Dermis blood vessel endothelial cell (primary cell): ENCODE measurements at places on chromosomes 6 and 20. TPM values are rescaled to one million over a fixed set of nuclear protein-coding genes. Genes with fewer than 3 reads are reported as not detected.

DNA sequence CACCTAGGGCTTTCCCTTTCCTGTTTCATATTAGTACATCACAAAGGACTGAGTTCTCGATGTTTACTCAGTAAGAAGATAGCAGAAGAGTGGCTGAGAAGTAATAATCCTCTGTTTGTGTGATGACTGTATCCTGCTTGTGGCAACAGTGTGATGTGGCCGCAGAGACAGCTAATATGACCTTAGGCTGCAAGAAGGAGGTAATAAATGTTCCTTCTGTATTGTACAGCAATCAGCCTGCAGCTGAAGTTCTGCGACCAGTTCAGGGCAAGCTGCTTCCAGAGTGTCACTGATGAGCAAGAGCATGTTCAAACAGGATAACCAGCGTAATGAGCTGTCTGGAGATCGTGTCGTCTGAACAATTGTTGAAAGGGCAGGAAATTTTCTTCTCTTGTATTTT lies 70.9 kb downstream of the OPN5 start:
- no peak for DNase-seq

- no peak for DNase-seq
These were observed at the start of gene PRRT1 for GRCh38 chr6:32151863-32152768. Gene PRRT1, minus strand, starts transcription at chr6:32151939. Its CDS starts 112 bp downstream, at chr6:32151827.

DNA sequence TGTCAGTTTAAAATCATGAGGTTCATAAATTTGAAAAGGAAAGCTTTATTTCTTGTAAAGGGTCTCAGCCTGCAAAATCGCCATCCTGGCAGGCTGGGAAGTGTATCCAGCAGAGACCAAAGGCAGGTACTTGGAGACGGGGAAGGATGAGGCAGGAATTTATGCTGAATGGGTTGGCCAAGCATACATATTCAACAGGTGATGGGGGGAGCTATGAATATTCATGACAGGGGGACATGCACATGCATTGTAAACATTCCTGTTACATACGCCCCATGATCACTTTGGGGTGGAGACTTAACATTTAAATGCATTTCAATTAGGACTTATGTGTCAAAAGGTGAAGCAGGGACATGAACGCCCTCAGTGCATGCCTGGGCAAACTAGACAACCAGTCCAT lies 9.8 kb upstream of the SLC22A1 start:
- DNase-seq = no peak

GRCh38 chr20:34123309-34123708 lies 11.3 kb upstream of the EIF2S2 start:
- DNase-seq = no peak

- DNase-seq = no peak
These were observed 702.7 kb downstream of the EYS start for GRCh38 chr6:65004283-65004682.

GRCh38 chr20:62477669-62478455 lies 2.1 kb upstream of the GATA5 start:
- no peak for DNase-seq

DNA sequence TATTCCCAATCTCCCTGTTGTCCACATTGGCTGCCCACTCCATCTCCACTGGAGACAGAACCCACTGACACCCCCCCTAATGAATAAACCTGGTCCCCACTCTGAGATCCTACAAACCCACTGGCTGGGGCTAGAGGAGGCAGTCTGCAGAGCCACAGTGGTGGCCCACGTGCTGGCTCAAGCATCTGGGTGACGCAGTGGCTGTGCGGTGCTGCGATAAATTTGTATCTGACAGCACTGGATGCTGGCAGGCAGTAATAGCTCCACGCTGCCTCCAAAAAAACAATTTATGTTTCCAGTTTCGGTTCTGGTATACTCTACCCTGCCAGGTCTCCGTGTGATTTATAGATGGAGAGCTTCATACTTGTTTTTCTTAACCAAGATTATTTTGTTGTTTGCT lies 87.1 kb upstream of the SYNDIG1 start:
- no peak for DNase-seq

DNA sequence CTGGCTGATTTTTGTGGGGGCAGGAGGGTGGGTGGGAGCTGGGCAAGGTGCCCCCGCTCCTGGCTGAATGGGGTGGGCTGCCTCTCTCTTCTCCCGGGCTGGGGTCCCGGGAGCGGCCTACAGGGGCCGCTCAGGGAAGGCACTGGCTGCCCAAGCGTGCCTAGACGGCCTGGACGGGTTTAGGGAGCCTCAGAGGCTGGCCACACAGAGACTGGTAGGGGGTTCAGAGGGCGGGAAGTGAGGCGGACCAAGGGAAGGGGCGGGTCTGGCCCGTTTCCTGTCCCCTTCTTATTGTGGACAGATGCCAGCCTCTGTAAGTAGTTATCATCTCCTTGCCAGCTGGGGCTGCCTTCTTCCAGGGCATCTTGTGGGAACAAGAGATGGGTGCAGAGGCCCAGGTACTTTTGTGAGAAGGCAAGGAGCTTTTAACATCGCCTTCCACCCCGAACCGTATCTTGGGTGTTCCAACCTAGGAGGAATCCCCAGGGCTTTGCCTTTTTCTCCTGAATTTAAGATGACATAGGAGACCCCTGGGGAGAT lies 437 bp downstream of the CD40 start:
- peak; percentile 23 for DNase-seq

DNA sequence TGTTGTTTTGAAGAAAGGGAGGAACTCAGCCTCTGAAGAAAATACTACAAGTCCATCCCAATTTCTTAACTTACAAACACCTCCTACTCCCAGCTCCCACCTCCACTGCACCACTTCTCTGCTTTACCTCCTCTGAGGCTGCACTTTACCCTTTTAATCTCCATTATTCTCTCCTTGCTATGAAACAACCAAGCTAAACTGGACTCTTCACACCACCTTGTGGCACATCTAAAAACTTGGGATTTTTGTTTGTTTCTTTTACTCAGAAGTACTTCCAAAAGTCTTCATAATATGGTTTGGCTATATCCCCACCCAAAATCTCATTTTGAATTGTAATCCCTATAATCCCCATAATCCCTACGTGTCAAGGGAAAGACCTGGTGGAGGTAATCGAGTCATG lies 142.2 kb downstream of the MOXD1 start:
- peak; percentile 63 for DNase-seq

DNA sequence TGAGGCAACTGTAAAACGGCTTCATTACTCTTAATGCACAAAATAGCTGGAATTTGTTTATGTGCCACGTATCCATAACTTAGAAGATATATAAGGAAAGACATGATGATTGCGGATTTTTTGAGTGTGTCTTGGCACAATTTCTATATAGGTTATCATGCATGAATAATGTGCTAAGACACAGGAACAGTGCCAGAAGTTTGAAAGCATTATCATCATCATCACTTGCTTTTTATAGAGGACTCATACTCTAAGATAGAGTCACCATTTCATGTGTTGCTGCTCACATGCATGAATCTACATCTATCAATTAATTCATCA lies 113.4 kb downstream of the ELOVL4 start:
- no peak for DNase-seq

- DNase-seq = no peak
These were observed 39.1 kb upstream of the E2F3 start for GRCh38 chr6:20362623-20363022.

DNA sequence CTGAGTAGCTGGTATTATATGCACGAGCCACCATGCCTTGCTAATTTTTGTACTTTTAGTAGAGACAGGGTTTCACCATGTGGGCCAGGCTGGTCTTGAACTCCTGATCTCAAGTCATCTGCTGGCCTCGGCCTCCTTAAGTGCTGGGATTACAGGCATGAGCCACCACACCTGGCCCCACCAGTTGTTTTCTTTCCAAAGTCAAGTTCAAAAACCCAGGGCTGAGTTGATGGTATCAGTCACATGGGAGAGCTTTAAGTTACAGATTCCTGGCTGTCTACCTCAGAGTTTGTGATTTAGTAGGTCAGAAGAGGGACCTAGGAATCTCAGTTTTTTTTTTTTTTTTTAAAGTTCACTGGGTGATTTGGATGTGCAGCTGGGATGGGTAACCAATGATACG lies 107.7 kb downstream of the SCP2D1 start:
- DNase-seq = no peak

- no peak for DNase-seq
These were observed 598.8 kb upstream of the CDH4 start for GRCh38 chr20:60653111-60653845.

DNA sequence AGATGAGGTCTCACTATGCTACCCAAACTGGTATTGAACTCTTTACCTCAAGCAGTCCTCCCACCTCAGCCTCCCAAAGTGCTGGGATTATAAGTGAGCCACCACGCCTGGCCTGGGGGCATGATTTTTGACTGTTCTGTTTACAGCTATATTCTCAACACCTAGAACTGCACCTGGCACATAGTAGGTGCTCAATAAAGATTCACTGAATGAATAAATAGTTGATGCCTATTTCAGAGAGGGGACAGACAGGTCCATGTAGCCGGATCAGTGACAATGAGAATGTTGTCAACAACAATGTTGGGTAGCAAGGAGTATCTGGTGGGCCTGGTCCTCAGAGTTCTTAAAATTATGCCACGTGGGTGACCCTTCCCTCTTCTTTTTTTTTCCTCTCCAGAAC lies 8.9 kb downstream of the TRAF3IP2 start:
- no peak for DNase-seq

DNA sequence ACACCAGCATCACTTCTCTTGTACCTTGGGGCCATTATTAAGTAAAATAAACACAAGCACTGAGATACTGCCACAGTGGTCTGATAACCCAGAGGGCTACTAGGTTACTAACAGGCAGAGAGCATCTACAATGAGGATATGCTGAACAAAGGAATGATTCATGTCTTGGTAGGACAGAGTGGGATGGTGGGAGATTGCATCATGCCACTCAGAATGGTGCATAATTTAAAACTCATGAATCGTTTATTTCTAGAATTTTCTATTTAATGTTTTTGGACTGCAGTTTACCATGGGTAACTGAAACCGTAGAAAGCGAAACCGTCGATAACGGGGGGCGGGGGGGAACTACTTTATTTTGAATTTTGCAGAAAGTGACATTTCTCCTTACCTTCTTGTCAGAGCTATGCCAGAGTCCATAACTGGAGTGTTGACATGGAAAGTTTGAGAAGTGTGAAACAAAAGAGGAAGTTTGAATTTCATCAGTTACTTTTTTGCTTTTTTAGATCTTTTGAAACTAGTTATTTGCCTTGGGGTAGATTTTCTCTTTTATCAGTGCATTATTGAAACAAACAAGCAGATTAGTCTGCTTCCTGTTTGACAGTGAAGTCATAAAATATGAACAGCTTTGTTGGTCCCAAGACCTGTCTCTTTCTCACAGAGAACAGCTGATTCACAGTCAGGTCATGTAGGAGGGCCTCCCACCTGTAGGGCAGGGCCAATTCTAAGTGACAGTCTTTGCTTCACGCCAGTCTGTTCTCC lies 124.9 kb downstream of the KLHL32 start:
- DNase-seq = no peak

GRCh38 chr6:129112591-129112990 lies 229.7 kb downstream of the LAMA2 start:
- DNase-seq = no peak

- no peak for DNase-seq
These were observed 8.9 kb upstream of the SNAP91 start for GRCh38 chr6:83717809-83718208.

DNA sequence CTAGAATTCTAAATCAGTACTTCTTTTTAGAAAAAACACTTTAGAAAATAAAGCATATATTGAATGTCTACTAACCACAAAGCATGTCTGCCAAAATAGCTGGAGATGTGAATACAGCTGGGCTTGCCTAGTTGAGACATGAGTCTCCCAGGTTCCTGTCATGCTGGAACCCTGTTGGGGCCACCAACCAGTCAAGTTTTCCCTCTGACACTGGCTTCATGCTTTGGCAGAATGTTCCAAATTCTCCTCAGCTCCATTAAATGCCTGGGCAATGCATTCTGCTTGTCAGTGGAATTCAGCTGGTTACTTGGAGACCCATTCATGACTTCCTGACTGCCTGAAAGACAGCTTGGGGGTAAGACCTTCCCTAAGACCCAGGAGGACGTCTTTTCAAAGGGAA lies 87.2 kb downstream of the PRND start:
- DNase-seq = peak; percentile 21

DNA sequence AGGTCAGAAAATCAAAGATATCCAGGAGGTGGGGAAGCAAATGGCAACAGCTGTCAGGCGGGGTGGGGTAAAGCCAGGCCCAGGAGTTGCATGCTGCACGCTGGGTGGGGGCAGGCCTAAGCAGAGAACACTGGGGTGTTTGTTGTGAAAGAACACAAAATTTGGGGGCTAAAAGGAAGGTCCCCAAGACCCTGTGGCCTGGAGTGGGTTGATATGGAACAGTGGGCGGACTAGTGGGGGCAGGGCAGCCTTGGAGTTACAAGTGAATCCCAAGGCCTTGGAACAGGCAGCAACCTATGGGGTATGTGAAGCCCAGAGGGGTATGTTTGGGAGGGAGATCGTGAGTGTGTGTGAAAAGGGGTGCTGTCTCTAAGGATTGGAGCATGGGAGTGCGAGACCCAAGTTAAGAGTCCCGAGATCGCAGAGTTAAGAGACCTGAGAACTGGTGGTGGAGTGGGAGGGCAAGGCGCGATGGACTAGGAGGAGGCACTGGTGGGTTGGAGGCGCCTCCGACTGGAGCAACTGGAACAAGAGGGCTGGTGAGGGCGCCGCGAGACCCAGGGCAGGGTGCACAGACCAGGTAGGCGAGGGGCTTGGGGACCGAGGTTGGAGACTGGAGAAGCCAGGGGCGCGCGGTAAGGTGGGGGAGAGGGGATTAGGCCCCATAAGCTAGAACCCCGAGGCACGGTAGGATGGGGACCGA lies 658 bp downstream of the CUL7 start:
- peak; percentile 57 for DNase-seq

- peak; percentile 60 for DNase-seq
These were observed 466 bp upstream of the PSMB1 start for GRCh38 chr6:170553534-170554012.

DNA sequence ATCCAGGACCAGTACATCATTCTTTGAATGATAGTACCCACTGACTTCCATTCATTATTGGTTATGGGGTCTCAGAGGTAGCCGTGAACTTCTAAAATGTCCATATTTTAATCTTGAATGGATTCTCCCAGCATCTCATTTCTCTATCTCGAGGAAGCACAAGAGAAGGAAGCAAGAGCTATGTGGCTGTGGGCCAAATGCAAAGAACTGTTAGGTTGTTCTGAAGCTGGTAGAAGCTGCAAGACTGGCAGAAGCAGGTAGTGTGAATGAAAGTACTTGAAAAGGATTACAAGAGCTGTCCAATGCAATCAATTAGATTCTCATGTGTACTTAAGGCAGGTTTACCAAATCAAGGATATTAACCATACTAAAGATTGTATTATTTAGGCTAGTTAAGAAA lies 1131.8 kb downstream of the GRIK2 start:
- DNase-seq = no peak

- DNase-seq = no peak
These were observed 58.8 kb upstream of the FUCA2 start for GRCh38 chr6:143570147-143570853.

- DNase-seq = peak; percentile 19
These were observed 80.3 kb upstream of the STMND1 start for GRCh38 chr6:17021539-17021889.

Gene OPN5
- total RNA-seq = not detected in 2 replicates

Gene FAM50B
- 8.6 and 10.0 TPM in 2 replicates for total RNA-seq

Gene ZNF292
- total RNA-seq = 23.8 and 31.7 TPM in 2 replicates

Gene ASIP
- not detected in 2 replicates for total RNA-seq

Gene BPIFB2
- not detected in 2 replicates for total RNA-seq

Gene GJA10
- total RNA-seq = not detected in 2 replicates

Gene GSTA1
- not detected in 2 replicates for total RNA-seq
